ENCODE measurements at places on chromosomes 1 and 21.

- DNase-seq, result no peak
Measured at GRCh38 chr1:243244432-243244841, 10.6 kb downstream of the CEP170 start.

DNA sequence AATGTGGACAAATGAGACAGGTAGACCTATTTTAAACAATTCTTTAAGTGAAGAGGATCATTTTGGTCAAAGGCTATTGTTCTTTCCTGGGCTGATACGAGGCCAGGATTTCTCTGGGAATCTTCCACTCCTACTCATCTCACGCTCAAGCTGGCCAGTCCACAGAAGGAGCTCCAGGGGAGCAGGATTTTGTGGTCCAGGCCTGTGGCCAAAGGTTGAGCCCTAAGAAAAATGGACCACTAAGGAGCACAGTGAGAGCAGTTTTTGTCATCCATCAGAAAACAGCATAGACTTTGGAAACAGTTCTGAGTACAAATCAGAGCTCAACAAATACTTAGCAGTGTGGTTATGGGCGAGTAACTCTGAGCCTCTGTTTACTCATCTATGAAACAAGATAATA is 260.2 kb upstream of the RUNX1 start:
- no peak for DNase-seq

- peak; percentile 19 for DNase-seq
Measured at GRCh38 chr1:163083690-163084089, 14.5 kb downstream of the RGS4 start.

DNA sequence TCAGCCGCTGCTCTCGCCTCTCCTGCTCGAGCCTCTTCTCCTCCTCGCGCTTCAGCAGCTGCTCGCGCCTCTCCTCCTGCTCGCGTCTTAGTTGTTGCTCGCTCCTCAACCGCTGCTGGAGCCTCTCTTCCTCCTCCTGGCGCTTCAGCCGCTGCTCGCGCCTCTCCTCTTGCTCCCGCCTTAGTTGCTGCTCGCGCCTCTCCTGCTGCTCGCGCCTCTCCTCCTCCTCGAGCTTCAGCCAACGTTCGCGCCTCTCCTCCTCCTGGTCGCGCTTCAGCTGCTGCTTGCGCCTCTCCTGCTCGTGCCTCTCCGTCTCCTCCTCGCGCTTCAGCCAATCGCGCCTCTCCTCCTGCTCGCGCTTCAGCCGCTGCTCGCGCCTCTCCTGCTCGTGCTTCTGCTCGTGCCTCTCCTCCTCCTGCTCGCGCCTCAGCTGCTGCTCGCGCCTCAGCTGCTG is 3.7 kb downstream of the TCHH start:
- no peak for DNase-seq

DNA sequence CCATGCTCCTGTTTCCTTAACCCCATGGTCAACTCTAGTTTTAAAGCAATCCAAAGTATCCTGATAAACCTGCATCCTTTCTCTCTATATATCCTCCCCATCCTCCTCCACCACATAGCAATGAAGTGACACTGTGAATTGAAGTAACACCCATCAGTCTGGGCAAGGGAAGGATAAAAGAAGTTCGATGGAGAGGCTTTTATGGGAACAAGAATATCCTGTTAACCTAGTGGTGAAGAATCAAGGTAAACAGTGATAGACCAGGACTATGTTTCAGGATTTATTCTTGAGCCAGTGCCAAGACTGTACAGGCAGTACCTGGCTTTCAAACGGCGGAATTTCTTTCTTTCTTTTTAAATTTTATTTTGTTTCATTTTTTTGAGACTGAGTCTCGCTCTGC is 17.6 kb downstream of the RABIF start:
- no peak for DNase-seq

GRCh38 chr21:29499734-29500343 is 201.1 kb downstream of the BACH1 start:
- no peak for DNase-seq

DNA sequence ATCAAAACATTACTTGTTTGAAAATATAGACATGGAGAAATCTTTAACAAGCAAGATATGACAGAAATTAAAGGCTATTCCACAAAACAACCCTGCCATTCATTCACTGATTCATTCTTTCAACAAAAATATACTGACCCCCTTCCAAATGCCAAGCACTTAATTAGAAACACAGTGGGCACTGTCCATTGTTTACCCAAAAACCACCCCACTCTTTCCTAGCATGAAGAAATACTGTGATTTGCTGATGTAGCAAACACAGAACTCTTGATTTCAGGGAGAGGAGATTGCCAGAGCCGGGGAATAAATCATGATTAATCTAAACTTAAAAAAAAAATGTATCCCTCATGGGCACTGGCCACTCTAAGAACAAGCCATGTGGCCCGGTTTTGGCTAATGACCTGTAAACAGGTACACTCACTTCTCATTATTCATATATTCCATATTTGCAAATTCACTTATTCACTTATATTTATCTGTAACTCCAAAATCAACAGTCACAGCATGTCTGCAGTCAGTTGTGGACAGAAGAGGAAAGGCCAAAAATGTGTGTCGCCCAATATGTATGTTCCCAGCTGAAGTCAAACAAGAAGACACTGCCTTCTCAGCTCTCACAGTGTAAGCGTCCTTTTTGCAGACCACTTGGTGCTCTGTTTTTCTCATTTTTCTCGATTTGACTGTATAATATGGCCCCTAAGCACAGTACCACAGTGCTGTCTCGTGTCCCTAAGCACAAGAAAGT is 133.1 kb downstream of the SMYD3 start:
- no peak for DNase-seq

GRCh38 chr1:11331036-11331944 is 58.3 kb downstream of the UBIAD1 start:
- DNase-seq, result no peak

GRCh38 chr1:90709535-90709934 is 7.6 kb downstream of the BARHL2 start:
- DNase-seq, result no peak

DNA sequence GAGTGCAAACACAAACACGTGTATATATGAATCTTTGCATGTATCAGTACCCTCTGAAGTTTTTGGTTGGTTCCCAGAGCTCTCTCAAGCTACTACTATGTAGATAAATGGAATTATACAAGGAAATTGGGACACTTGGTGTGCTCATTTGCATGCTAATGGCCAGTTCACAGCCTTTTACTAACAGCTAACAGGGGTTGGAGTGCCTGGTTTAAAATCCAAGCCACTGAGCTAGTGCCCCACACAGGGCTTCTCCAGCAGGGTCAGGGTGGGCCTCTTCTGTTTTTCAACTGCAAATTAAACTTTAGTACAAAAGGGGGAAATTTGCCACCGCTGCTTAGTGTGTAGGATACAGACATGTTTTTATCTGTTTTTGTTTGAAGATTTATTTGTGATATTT is 121.0 kb downstream of the ATP5PO start:
- no peak for DNase-seq

- DNase-seq, result no peak
Measured at GRCh38 chr1:63261736-63262458, 60.5 kb upstream of the FOXD3 start.

- DNase-seq, result peak; percentile 19
Measured at GRCh38 chr1:238438311-238439270, 547.9 kb upstream of the ZP4 start.

DNA sequence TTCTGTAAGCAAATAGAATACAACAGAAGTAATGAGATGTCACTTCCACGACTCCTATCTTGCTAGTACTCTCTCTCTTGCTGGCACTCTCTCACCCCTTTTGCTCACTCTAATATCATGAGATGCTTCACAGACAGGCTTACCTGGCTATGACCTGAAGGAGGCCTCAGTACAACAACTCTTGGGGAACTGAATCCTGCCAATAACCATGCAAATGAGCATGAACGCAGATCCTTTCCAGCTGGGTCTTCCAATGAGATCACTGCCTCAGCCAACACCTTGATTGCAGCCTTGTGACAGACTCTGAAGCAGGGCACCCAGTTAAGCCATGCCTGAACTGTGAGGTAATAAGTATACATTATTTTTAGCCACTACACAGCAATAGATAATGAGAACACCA is 53.1 kb upstream of the ADAR start:
- DNase-seq, result no peak

- DNase-seq, result no peak
Measured at GRCh38 chr1:104804147-104804546, 1054.4 kb downstream of the AMY1C start.

- peak; percentile 44 for DNase-seq
Measured at GRCh38 chr1:53381790-53382401, 54.0 kb upstream of the LRP8 start.

GRCh38 chr1:27607239-27607804 is 3.4 kb upstream of the AHDC1 start:
- DNase-seq, result no peak

DNA sequence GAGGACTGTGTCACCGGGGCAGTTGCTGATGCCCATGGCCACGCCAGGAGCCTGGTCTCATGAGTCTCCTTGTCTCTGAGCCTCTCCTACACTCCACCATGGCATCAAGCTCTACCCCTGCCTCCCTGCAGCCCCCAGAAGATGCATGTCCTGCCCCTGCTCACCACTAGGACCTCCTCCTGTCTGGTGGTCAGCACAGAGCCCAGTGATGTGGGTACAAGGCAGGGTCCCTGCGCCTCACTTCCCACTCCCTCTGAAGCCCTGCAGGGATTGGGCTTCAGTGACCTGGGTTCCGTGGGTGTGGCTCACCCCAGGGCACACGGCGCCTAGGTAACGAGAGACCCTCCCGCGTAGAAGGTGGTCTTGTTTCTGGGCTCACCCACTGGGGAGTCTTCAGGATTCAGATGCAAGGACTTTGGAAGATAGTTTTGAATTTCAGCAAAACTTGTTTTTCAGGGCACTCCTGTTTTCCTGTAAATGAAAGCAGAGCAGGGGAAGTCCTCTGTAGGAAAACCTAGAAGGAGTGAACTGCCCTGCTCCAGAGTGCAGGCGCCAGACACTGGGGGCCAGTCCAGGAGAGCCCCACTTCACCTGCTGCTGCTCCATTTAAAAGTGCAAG is 2.8 kb downstream of the COL18A1 start:
- no peak for DNase-seq

- no peak for DNase-seq
Measured at GRCh38 chr1:84283381-84283780, 18.1 kb upstream of the SAMD13 start.

DNA sequence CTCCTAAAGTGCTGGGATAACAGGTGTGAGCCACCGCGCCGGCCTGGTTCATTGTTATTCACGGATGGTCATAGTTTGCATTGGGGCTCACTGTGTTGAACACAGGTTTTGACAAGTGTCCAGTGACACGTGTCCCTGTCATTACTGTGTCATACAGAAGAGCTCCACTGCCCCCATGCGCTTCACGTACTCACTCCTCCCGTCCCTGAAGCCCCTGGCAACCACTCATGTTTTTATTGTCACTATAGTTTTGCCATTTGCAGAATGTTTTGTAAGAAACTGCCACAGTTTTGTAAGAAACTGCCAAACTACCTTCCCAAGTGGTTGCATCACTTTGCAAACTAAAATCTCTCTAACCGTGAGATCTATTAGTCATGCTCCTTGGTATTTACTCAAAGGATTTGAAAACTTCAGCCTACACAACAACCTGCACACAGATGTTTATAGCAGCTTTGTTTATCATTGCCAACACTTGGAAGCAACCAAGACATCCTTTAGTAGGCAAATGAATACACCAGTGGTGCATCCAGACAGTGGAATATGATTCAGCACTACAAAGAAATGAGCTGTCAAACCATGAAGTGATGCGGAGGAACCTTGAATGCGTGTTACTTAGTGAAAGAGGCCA is 163.2 kb upstream of the COL6A1 start:
- DNase-seq, result no peak

- DNase-seq, result no peak
Measured at GRCh38 chr21:33712022-33712803, 69.9 kb downstream of the ITSN1 start.

GRCh38 chr1:147611021-147611426 is 59.3 kb downstream of the ACP6 start:
- no peak for DNase-seq

DNA sequence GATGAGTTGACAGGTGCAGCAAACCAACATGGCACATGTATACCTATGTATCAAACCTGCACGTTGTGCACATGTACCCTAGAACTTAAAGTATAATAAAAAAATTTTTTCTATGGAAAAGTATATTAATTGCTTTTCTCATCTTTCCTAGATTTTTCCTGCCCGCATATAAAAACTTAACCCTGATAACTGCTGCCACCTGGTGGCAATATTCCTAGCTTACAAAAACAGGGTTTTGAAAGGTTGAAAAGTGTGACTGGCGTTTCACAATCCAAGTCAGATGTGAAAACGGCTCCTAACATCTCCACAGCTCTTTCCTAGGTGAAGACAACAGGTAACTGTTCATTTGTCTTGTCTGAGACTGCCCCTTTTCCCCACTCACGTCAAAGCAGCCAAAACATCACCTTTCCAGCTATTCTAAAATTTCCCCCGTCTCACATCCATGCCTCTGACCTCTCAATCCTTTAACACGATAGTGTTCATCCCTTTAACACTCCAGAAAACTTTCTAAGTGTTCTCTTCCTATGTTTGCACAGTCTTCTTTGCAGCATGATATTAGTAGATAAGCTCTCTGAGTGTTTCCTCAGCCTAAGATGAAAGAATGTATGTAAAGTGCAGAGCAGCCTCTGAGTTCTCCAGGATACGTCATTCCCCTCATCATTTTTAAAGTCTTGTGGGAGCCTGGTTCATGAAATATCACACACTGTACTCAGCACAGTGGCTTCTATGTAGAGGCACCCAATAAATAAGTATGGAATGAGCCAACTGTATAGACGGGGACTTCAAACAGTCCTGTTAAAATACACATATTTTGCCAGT is 27.5 kb downstream of the OVGP1 start:
- no peak for DNase-seq

DNA sequence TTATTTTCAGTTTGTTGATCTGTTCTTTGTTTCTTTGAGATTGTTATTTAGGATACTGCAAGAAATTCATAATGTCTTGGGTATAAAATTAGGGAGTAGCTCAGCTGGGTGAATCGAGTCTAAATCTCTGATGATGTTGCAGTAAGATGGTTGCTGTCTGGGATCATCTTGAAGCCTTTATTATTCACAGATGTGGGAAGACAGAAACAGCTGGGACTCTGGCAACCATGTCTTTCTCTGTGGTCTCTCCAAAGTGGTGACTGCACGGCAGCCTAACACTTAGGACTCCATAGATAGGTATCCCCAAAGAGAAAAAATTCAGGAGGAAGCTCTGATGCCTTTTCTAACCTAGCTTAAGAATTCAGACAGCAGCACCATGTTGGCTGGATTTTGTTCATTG is 52.7 kb downstream of the RAP1A start:
- DNase-seq, result no peak

- no peak for DNase-seq
Measured at GRCh38 chr1:81577004-81577697, 223.6 kb upstream of the ADGRL2 start.

GRCh38 chr1:23563003-23563402 is 3.7 kb upstream of the ID3 start:
- DNase-seq, result no peak

GRCh38 chr1:90149101-90149500 is 154.2 kb downstream of the ZNF326 start:
- no peak for DNase-seq

- no peak for DNase-seq
Measured at GRCh38 chr21:38922474-38923235, 116.9 kb downstream of the ETS2 start.
